ENCODE measurements at places on chromosomes 16 and 17.

GRCh38 chr16:80171746-80172145, 369.0 kb upstream of the DYNLRB2 start:
- H3K4me3 ChIP-seq = no peak overlapping the region
- H3K27me3 ChIP-seq = no peaks in the 10 kb centered on the region
- H3K36me3 ChIP-seq = no peaks in the 10 kb centered on the region
- H3K27ac ChIP-seq = no peak overlapping the region
- DNase-seq = no peak

DNA sequence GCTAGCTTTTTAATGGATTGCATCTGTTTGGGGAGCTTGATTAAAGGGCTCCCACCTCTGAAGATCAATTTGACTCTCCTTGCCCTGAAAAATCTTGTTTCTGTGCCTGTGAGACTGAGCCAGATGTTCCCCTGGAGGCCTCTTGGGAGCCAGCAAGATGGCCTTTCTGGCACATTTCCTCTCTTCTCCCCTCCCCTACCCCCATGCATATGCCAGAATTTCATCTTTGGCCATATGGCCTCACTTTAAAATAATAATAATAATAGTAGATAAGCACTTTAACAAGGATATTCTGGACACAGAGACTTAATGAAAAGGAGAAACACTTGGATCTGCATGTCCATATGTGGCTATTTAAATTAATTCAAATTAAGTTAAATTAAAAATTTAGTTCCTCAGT, 144.1 kb upstream of the CES5A start:
- no peaks in the 10 kb centered on the region for H3K27me3 ChIP-seq
- no peak overlapping the region for H3K27ac ChIP-seq
- H3K4me1 ChIP-seq = no peaks in the 10 kb centered on the region
- no peak overlapping the region for H3K4me3 ChIP-seq

GRCh38 chr17:62865586-62865985, 57.5 kb upstream of the MARCHF10 start:
- no peaks in the 10 kb centered on the region for H3K27me3 ChIP-seq
- H3K4me1 ChIP-seq = no peaks in the 10 kb centered on the region
- no peak overlapping the region for H3K4me3 ChIP-seq
- no peak overlapping the region for H3K27ac ChIP-seq
- no peaks in the 10 kb centered on the region for H3K36me3 ChIP-seq

DNA sequence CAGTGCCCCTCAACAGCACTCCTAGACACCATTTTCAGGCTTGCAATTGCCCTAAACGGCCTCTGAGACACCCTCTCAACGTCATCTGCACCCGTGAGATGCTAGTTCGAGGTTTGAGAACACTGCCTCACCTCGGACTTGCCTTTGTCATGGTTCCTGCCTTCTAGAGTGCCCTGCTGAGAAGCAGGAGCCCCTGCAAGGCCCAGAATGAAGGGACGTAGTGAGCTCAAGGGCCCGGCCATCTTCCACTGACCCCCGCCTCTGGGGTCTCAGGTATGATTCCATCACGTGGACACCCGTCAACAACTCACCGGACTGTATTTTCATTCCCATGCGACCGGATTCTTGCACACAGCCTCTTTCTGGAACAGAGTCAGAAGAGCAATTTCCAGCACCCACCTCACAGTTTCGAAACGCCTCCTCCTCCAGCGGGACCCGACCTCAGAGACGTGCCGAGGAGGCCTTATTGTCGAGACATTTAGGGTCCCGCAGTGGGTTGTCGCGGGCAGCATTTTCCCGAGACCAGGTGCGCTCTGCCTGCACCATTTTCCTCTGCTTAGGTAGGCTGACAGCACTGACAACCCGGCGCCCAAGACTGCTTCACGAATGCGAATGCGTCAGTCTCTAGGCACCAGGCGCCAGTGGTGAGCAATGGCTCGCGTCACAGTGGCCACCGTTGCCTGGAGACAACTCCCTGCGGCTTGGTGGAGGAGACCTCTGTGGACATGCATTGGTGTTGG, 999.9 kb downstream of the KCNJ18 start:
- H3K4me3 ChIP-seq = no peak overlapping the region
- no peaks in the 10 kb centered on the region for H3K4me1 ChIP-seq
- H3K27me3 ChIP-seq = no peaks in the 10 kb centered on the region
- no peak overlapping the region for H3K27ac ChIP-seq

- H3K4me1 ChIP-seq = peaks cover 32% of the 10 kb centered on the region
- H3K4me3 ChIP-seq = no peak overlapping the region
- H3K36me3 ChIP-seq = peaks cover 14% of the 10 kb centered on the region
- DNase-seq = no peak
- no peaks in the 10 kb centered on the region for H3K27me3 ChIP-seq
- no peak overlapping the region for H3K27ac ChIP-seq
Observed at GRCh38 chr17:75009139-75009724, 3.2 kb upstream of the MRPL58 start.

All from stomach (tissue), 19 donors.